ENCODE measurements at places on chromosomes 6 and 20. TPM values are rescaled to one million over a fixed set of nuclear protein-coding genes. Genes with fewer than 3 reads are reported as not detected.

DNA sequence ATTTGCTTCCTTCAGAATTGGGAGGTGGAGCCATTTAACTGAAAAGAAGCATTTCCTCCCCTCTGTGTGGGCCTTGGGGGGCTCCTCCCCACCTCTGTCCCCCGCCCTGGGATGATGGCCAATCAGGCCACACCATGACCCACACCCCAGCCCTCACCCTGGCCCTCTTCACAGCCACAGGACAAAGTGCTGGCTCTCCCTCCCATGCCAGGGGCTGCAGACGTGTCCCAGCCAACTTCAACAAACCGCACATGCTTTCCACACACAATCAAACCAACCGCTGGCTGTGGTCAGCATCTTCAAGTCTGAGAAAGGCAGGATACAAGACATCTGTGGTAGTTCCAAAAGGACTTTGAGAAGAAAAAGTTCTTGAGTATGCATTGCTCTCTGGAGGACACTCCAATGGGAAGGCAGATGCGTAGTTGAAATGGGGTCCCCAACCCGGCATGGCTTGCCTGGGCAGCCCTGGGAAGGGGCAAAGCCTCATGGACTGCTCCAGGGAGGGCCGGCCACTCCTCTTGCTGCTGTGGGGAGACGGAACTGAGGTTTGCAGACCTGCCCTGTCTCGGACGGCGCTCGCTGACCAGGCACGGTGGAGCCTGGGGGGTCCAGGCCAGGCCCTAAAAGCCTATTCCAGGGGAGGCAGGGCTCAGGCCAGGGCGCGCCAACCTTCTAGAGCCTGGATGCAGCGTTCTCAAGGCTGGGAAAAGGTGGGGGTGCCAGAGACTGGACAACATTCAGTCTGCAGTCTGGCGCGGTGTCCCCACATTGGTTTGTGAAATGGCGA, 12.2 kb downstream of the TTLL2 start:
- DNase-seq, result no peak
- no peak overlapping the region for H3K4me3 ChIP-seq
- H3K27ac ChIP-seq, result no peak overlapping the region
- no peaks in the 10 kb centered on the region for H3K27me3 ChIP-seq
- no peaks in the 10 kb centered on the region for H3K4me1 ChIP-seq

DNA sequence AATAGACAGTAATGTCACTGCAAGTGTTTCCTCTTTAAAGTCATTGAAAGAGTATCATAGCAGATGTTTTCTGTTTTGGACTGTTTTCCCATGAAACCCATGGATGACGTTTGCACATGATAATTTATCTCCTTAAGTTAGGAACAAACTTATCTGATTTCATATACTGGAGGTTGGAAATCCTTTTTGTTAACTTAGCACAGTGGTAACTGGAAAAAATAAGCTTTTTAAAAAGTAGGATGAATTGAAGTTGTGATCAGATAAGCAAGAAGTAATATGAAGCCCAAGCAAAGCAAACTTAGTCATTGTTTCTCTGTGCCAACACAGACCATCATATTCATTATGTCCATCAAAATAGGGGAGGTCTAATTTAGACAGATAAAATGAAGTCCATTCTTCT, 61.6 kb downstream of the PLCB4 start:
- no peaks in the 10 kb centered on the region for H3K4me1 ChIP-seq
- H3K27ac ChIP-seq, result no peak overlapping the region
- H3K27me3 ChIP-seq, result no peaks in the 10 kb centered on the region
- H3K36me3 ChIP-seq, result no peaks in the 10 kb centered on the region
- no peak overlapping the region for H3K4me3 ChIP-seq

Gene EPHA7
- 6.5 TPM for polyA plus RNA-seq

- no peak overlapping the region for H3K4me3 ChIP-seq
- no peak overlapping the region for H3K27ac ChIP-seq
- H3K4me1 ChIP-seq, result peaks cover 4% of the 10 kb centered on the region
- no peaks in the 10 kb centered on the region for H3K36me3 ChIP-seq
Measured at GRCh38 chr6:139800837-139801236, 426.4 kb upstream of the CITED2 start.

GRCh38 chr6:29502597-29502996, 14.8 kb upstream of the MAS1L start:
- no peak for DNase-seq
- H3K36me3 ChIP-seq, result no peaks in the 10 kb centered on the region
- no peaks in the 10 kb centered on the region for H3K4me1 ChIP-seq
- no peak overlapping the region for H3K27ac ChIP-seq
- H3K27me3 ChIP-seq, result no peaks in the 10 kb centered on the region
- no peak overlapping the region for H3K4me3 ChIP-seq

GRCh38 chr6:132872923-132873322, 58.6 kb downstream of the RPS12 start:
- no peak overlapping the region for H3K4me3 ChIP-seq
- no peaks in the 10 kb centered on the region for H3K36me3 ChIP-seq
- no peak overlapping the region for H3K27ac ChIP-seq
- no peaks in the 10 kb centered on the region for H3K27me3 ChIP-seq
- H3K4me1 ChIP-seq, result no peaks in the 10 kb centered on the region
- no peak for DNase-seq

DNA sequence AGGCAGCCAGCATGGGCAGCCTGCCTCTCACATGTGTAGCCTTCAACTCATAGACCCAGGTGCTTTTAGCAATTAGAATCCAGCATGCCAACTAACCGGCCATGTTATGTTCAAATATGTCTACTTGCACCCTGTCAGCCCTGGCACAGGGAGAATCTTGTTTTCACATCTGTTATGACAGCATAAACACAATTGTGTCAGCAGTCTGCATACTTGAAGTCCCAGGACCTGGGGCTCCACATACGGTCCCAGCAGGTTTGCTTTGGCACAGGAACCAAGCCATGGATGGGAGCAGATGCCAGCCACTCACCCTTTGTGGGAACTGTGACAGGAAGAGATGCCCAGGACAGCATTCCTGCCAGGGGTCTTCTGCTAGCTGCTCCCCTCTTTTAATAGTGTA, 67.2 kb upstream of the SYNDIG1 start:
- no peak for DNase-seq
- no peaks in the 10 kb centered on the region for H3K4me1 ChIP-seq
- no peak overlapping the region for H3K4me3 ChIP-seq
- no peaks in the 10 kb centered on the region for H3K27me3 ChIP-seq
- no peak overlapping the region for H3K27ac ChIP-seq
- H3K36me3 ChIP-seq, result no peaks in the 10 kb centered on the region

Gene C4B
- polyA plus RNA-seq, result 91.2 TPM

- H3K4me3 ChIP-seq, result no peak overlapping the region
- peaks cover 70% of the 10 kb centered on the region for H3K4me1 ChIP-seq
- H3K27me3 ChIP-seq, result no peaks in the 10 kb centered on the region
Measured at GRCh38 chr20:17961587-17961940, 7.0 kb downstream of the SNX5 start.
